ENCODE measurements at places on chromosomes 3 and 15.

- no peak for DNase-seq
Observed at GRCh38 chr3:72582211-72582878, 265.9 kb downstream of the SHQ1 start.

DNA sequence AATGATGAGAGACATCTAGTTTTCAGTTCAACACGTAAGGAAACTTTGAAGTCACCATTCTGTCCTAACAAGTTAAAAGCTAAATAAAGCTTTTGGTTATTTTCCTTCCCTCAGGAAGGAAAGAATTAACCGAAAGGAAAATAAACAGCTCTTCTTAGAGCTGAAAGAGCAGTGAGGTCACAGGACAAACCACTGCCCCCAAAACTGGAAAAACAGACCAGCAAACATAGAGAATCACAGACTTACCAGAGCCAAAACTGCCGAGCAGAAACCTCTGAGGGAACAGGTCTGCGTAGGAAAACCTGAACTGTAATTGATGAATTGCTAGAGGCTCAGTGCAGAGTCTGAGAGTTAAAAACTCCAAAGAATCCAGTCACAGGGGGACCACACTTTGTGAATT lies 14.7 kb downstream of the USP50 start:
- DNase-seq, result no peak

- no peak for DNase-seq
Observed at GRCh38 chr3:72044231-72044855, 259.4 kb upstream of the PROK2 start.

- DNase-seq, result no peak
Observed at GRCh38 chr3:136545664-136546268, 206.4 kb downstream of the STAG1 start.

DNA sequence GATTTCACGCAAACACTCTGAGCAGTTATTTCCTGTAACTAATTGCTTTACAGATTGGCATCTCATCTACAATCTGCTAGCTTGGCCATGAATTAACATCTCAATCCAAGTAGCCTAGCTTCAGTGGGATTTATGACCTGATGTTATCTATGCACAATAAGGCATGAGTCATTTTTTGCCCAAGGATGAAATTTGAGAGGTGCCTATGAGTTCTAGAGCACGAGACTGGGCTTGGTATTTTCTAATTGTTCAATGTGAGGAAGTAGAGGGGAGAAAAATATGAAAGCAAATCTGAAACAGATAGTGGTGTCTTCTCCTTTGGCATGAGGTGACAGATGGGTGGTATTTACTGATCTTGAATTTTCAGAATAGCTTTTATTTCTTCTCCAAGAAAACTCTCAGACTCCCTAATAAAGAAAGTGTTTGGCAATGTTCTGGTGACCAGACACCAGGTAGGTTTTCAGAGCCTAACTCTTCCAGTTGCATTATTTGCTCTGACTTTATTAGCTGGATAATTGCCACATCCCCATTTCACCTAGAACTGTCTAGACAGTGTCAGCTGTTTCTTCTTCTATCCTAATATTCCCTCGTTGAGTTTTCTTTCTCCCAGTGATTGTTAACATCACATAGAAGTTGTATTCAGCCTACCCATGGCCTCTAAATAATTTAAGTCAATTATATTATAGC lies 301.0 kb upstream of the UMPS start:
- no peak for DNase-seq

DNA sequence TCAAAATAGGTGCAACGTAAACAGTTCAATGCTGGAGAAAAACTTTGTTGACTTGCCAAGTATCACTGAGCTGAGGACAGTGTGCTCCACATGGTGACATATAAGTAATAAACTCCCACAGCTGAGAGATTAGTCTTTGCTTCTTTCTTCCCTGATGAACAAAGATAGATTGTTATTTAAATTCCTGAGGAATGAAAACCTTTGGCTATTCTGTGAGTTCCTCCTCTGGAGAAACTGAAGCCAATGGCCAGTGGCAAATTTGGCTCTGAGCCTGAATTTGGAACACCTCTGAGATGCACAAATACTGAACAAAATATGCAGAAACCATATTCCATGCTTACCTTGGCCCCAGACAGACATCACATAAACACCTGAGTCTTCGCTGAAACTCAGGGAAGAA lies 63.3 kb downstream of the RPL22L1 start:
- DNase-seq, result no peak

DNA sequence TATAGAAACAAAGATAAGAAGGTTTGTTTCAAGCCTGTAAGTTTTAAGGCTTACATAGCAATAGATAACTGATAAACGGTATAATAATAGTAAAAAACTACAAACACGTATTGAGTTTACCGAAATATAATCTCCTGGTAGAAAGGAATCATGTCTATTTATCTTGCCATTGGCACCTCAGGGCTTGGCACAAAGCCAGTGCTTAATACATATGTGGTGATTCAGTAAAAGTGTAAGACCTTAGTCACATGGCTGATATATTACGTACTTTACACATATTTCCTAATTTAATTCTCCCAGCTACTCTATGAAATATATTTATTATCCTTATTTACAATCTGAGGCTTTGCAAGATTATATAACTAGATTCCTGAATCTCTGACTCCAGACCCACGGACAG lies 32.0 kb upstream of the SLCO3A1 start:
- no peak for DNase-seq

Measured in CD4-positive, CD25-positive, alpha-beta regulatory T cell (primary cell).